ENCODE measurements at places on chromosomes 3 and 15.

- no peak for DNase-seq
Measured at GRCh38 chr15:82051664-82052063, 5.8 kb upstream of the MEX3B start.

- DNase-seq = no peak
Measured at GRCh38 chr15:65048241-65048640, 3.1 kb downstream of the SLC51B start.

- no peak for DNase-seq
Measured at GRCh38 chr3:28860307-28860706, 420.6 kb upstream of the RBMS3 start.

GRCh38 chr3:18301781-18302180 is 123.4 kb downstream of the SATB1 start:
- no peak for DNase-seq

GRCh38 chr3:99250821-99251355 is 349.4 kb upstream of the DCBLD2 start:
- no peak for DNase-seq

DNA sequence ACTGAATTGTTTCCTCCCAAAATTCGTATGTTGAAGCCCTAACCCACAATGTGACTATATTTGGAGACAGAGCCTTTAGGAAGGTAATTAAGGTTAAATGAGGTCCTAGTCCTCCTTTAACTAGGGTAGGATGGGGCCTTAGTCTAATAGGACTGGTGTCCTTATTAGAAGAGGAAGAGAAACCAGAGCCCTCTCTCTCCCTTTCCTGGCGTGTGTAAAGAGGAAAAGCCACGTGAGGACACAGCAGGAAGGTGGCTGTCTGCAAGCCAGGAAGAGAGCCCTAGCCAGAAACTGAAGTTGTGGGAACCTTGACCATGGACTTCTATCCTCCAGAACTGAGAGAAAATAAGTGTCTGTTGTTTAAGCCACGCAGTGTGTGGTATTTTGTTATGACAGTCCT is 94.3 kb downstream of the OXNAD1 start:
- DNase-seq = no peak

DNA sequence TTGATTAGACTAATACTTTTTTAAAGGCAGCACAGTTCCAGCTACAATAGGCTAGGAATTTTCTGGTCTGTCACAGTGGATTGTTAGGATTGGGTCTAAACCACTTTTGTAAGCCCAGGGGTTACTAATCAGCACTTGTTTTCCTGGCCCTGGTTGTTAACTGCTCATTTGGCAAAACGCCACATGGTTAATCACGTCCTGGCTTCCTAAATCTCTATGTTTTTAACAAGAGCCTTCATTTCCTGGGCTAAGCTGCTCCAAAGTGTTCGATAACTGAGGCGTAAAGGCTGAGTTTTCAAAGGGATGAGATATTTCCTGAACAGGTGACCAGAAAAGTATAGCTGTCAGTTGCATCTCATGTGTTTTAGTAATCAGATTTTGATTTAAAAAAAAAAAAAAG is 38.9 kb upstream of the CLRN1 start:
- DNase-seq = no peak

DNA sequence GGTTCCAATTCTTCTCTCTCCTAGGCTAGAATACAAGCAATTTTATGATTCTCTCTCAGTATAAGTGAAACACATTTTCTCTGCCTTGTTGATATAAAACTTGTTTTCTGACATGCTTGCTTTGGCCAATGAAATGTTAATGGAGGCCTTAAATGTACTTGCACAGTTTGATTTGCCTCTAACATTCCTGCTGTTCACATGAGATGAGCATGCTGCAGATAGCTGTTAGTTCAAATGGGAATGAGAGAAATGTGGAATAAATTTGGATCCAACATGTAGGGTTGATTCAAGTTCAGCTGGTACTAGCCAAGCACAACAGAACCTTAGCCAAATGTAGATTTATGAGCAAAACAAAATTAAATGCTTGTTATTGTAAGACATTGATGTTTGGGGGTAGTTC is 32.6 kb upstream of the FHIT start:
- DNase-seq = no peak

DNA sequence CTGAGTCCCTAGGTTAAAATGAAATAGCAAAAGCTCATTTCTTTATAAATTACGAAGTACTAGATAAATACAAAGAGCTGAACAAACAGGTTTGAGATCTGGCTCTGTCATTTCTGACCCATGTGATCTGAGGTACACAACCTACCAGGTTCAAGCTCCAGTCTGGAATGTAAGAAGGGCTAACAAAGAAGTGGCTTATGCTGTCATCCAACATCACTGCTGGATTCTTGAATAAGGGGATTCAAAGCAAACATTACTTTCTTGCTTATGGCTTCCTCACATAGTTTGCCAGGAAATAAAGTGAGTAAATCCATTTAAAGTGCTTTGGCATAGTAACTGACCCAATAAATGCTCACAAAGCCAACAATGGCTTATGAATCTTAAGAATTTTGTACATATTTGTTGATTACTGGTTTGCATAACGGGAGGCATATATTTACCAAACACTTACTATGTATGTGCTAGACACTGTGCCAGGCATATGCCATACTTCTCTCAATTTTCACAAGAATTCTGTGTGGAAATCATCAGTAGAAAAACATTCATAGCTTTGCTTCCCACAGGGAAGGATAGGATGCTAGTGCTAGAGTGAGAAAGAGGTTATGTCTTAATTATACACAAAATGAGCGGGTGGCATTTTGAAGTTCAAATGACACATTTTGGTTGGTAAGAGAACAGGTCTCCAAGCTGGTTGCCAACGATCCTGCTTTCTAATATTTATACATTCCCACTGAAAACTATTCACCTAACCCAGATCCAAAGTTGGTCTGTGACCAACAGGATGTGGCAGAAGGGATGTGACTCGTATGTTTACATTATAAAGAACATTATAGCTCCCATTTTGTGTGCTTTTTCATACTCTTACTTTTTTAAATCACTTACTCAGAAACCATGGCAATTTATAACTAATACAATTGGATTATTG is 38.7 kb upstream of the CSPG5 start:
- DNase-seq = no peak

DNA sequence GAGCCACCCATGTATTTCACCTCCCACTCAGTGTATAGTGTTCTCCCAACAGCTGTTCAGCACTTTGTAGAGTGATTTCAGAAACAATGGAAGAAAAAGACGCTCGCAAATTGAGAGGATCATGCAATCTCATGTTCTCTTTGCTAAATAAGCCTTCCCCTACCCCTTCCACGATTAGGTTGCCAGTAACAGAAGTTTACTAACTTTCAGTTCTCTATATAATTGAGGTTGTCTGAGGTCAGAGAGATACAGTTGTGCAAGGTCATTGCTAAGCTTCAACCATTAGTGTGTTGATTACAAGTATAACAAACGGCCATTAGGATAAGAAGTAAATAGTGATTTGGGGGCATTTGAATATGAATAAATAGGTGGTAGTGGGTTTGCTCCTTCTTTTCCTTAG is 99.6 kb downstream of the TUSC7 start:
- DNase-seq = no peak

GRCh38 chr15:90660195-90660998 is 56.7 kb upstream of the BLM start:
- peak; percentile 69 for DNase-seq

GRCh38 chr3:12461097-12461649 is 23.1 kb upstream of the TSEN2 start:
- no peak for DNase-seq

- no peak for DNase-seq
Measured at GRCh38 chr3:140706360-140706759, 28.5 kb downstream of the TRIM42 start.

DNA sequence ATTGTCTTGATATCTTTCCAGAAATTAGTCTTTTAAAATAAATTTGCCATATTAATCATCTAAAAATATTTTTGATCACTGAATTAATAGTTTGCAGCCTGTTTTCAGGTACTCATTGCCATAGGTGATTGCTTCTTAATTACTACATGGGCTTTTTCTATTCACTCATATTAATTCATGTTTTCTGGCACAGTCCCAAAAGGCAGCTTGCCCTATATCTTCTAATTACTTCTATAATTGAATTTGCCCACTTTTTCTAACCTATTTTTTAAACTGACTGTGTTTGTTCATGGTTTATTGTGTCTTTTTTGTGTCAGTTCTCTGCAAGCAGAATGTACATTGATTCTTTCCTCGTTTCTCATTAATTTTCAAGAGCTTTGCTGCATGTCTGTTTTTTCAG is 85.7 kb upstream of the SOX2 start:
- DNase-seq = no peak

DNA sequence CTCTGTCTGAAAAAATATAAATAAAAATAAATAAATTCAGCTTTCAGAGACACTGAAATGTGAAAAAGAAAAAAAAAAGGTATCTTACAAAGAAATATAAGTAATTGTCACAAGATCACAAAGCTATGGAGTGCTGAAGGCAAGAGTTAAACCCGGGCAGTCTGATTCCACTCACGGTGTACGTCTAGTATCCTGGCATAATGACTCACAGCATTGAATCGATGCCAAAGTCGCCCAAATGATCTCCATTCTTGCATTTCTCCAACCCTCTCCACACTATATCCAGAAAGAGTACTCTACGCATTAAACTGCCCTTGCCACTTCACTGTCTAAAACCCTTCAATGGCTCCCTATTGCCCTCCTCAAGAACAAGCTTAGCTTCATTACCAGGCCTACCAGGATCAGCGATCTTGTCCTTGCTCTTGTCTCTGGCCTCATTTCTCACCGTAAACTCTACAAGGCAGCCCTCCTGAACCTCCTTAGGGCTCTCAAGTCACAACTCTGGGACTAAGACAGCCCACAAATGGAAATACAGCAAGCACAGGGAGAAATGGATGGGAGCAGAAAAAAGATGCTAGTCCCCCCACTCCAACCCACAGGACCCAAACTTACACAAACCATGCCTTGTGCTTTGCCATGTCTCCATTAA is 7.7 kb downstream of the SUCLG2 start:
- no peak for DNase-seq

DNA sequence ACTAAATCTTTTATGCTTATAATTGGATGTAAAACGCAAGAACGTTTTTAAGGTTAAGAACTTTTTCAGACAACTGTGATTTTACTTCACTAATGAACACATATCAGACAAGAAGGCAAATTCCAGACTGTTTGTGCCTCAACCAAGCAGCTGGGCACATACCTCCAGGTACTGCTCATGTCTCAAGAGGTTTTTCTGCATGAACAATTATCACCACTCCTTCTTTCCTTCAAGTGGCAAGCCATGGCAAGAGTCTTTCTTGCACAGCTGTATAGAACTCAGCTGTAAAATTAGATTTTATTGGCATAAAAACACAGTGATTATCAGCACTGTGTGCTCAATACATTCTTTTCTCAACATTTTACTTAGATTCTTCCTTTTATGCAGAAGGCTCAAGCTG is 64.3 kb downstream of the FNDC3B start:
- no peak for DNase-seq

DNA sequence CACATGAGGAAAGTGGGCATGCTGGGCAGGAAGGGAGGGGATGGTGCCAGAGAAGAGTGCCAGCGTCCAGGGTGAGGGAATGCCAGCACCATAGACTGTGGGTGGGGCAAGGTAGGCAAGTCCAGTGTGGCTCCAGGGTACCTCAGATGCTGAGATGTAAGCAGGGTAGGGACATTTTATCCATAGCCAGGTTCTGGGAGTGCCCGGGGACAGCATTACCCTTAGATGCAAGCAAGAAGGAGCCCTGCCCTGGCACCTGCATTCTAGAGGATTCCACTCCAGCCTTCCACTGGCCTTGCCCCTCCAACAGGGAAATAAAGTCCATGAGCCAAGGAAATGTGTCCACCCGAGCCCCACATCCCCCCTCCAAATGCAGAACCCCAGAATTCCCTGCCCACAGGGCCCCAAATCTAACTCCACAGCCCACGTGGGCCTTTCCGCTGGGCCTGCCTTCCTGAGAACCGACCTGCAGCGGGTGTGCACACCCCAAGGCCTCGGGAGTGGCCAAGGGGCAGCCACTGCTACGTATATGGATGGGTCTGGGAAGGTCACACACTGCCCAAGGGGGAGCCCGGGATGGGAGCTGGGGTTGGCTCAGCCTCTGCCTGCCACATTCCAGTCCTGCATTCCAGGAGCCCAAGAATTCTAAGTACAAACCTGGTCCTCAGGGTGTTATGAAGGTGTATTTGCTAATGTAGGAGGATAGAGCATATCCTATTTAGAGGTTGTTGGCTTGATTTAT is 20.3 kb upstream of the CYP11A1 start:
- DNase-seq = no peak

- no peak for DNase-seq
Measured at GRCh38 chr3:45528429-45528828, 66.1 kb upstream of the LIMD1 start.

DNA sequence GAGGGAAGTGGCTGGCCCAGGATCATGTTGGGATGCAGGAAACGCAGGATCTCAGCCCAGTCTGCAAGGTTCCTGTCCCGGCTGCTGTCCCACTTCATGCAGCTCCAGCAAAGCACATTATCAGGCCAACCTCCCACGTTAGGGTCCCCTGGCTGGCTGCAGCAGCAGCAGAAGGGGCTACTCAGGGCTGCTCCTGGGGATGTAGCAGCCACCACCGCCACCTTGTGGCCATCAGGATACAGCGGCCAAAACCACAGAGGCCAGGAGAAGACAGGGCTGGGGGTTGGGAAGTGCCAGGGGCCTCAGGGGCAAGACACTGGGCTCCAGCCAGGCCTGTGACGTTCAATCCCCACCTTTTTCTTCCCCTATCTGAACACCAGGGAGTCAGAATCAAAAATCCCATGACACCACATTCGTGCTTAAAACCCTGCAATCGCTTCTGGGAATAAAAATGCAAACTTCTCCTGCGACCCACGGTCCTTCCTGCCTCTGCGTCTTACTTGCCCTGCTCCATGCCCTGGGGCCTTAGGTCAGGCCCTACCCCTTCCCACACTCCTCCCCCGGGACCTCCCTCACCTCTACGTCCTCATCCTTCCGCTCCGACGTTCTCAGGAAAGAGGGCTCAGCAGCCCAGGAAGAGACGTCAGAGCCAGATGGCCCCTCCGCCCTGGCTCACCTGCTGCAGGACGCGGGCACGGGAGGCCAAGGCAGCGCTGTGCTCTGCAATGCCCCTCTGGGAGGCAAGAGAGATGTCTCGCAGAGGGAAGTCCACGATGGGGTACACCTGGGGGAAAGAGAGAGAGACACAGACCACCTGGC is 21.5 kb downstream of the SSUH2 start:
- DNase-seq = no peak

DNA sequence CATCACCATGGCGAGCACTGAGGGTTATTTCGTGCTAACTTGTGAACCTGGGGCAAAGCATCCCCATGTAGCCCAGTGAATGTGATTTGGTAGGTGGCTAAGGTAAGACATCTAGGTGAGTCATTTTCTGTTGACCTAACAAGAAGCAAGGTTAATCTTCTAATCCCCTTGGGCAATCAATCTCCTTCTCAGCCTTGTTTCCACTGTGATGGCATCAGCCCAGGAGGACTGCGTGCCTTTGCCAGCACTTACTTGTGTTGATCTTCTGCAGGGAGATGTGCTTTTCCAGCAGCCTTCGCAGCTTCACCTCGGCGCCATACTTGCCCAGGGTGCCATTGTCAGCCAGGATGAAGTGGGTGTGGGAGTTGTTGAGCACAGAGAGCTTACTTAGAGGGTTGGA is 35.7 kb downstream of the TRPM1 start:
- DNase-seq = no peak

All from stimulated activated CD8-positive, alpha-beta memory T cell treated with anti-CD3 and anti-CD28 coated beads, Interleukin-7, amount 100 ng/mL, for 4 hours (primary cell).